ENCODE measurements at places on chromosomes 12 and 14.

DNA sequence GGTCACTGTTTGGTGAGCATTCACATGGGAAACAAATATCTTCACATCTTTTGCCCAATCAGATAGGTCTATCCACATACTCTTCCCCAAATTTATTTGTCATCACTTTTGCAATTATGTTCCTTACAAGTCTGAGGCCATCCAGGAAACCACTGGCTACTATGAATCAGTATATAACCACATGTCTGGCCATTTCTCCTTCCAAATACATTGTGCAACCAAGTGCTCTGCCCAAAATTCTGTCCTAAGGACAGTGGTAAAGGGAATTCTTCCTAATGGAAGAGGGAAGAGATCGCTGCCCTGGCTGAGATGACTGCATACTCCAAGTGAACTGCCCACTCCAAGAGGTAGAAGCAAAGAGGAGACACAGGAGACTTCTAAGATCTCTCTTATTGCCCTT is 148.9 kb upstream of the MAX start:
- DNase-seq = no peak

DNA sequence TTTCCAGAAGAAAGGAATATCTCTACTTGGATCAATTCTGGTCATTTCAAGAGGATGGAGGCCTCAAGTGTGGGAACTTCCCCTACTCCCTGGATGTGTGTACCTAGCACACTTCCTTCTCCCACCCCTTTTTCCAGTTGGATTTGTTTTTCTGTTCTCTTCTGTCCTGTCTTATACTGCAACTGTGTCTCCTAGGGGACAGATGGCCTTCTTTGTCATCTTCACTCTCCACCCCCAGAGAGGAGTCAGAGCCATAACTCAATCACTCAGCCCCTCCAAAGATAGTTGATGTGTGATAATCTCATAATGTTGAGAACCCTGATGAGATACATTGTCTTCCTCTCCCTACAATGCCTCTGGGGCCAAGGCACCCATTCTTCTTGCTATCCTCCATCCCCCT is 2.1 kb upstream of the DTX3 start:
- no peak for DNase-seq

DNA sequence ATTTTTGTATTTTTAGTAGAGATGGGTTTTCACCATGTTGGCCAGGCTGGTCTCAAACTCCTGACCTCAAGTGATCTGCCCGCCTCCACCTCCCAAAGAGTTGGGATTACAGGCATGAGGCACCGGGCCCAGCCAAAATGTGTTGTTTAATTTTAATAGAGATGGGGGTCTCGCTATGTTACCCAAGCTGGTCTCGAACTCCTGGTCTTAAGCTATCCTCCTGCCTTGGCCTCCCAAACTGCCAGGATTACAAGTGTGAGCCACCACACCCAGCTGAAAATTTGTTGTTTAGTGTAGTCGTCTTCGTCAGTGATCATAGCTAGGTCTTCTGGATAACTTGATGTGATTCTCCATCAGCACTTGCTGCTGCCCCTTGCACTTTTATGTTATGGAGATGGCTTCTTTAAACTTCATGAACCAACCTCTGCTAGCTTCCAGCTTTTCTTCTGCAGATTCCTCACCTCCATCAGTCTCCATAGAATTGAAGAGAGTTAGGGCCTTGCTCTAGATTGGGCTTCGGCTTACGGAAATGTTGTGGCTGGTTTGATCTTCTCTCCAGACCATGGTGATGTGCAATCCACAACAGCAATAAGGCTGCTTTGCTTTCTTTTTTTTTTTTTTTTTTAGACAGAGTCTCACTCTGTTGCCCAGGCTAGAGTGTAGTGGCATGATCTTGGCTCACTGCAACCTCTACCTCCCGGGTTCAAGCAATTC is 13.0 kb downstream of the ISCU start:
- no peak for DNase-seq

DNA sequence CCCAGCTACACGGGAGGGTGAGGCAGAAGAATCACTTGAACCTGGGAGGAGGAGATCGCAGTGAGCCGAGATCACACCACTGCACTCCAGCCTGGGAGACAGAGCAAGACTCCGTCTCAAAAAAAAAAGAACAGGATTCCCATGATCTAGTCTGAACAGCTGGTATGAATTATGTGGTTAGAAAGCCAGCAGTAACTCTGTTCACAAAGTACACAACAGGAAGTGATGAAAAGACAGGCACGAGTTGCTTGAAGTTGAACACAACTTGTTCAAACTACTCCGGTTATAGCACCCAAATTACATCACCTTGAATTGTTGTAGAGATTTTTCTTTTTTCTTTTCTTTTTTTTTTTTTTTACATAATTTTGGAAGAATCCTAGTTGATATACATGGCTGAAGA is 238.8 kb upstream of the RGS6 start:
- no peak for DNase-seq

DNA sequence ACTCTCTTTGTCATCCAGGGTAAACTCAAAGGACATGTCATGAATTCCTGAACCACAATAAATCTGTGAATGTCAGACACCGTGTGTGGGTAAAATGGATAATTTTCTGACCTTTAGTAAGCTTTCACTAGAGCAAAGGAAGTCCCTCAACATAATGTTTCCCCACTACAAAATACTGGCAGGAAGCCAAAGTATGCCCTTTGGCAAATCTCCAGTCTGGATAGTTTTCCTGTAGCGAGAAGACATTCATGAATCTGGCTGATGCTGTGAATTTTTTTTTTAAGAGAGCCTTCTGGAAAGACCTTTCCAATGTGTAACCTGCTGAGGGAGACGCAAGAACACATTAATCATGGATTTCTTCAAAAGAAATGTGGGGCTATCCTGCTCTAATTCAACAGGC is 389.6 kb upstream of the DDHD1 start:
- peak; percentile 86 for DNase-seq

GRCh38 chr12:26668847-26669246 is 164.1 kb downstream of the ITPR2 start:
- no peak for DNase-seq

- DNase-seq = no peak
Observed at GRCh38 chr14:65010211-65010931, 23.7 kb downstream of the FNTB start.

Data from NCI-H1092 treated with DMSO at 0.1 percent for 48 hours (cell line).